Stimulated activated CD8-positive, alpha-beta memory T cell treated with anti-CD3 and anti-CD28 coated beads, Interleukin-7, amount 100 ng/mL, for 4 hours (primary cell): ENCODE measurements at places on chromosomes 6 and 20.

- no peak for DNase-seq
Observed at GRCh38 chr6:4808396-4808795, 32.2 kb downstream of the CDYL start.

DNA sequence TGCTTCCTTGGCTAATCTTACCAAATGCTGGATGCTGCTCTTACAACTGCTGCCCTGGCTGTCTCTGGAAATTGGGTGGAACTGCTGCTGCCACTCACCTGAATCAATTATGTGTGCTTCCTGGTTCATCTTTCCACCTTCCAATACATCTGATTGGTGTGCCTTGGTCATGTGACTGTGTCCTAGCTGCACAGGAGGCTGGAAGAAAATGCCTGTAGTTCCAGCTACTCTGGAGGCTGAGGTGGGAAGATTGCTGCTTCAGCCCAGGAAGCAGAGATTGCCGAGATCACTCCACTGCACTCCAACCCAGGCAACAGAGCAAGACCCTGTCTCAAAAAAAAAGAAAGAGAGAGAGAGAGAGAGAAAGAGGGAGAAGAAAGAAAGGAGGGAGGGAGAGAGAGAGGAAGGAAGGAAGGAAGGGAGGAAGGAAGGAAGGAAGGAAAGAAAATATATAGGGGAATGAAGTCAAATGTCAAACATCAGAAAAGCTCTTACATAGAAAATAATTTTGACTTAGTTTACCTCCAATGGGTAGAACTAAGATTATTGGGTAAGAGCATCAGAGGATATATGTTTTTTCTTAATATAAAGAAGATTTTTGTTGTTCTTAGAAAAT is 14.1 kb upstream of the PPARD start:
- DNase-seq = no peak

DNA sequence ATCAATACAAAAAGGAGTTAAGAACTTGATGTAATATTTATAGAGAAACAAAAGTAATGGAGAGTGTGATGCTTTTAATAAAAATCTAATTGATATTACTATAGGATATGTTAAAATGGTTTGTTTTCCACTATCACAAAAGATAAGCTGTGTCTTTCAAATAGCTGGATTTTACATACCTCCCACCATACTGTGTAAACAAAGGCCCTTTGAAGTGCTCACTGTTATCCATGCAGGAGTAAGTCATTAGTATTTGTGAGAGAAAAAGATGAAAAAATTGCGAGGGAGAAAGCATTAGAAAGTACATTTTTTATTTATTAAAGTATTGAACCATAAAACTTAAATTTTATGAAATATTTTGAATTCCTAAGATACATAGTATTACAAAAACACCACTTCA is 733.0 kb downstream of the GRIK2 start:
- DNase-seq = no peak

DNA sequence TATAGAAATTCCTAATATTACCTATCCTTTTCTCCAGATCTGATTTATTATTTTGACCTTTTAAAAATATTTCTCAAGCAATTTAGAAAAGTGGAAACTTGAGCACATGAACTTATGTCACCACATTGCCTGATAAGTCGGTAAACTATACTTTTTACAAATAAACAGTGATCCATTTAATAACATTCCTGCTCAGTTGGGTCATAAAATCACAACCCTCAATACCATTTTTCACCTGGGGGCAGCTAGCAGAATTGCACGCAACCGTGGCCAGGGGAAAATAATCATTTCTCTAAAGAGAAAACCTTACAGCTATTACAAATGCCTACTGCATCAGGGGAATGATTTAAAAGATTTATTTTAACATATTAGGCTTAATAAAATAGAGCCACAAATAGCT is 614.5 kb downstream of the PHF3 start:
- DNase-seq = no peak

DNA sequence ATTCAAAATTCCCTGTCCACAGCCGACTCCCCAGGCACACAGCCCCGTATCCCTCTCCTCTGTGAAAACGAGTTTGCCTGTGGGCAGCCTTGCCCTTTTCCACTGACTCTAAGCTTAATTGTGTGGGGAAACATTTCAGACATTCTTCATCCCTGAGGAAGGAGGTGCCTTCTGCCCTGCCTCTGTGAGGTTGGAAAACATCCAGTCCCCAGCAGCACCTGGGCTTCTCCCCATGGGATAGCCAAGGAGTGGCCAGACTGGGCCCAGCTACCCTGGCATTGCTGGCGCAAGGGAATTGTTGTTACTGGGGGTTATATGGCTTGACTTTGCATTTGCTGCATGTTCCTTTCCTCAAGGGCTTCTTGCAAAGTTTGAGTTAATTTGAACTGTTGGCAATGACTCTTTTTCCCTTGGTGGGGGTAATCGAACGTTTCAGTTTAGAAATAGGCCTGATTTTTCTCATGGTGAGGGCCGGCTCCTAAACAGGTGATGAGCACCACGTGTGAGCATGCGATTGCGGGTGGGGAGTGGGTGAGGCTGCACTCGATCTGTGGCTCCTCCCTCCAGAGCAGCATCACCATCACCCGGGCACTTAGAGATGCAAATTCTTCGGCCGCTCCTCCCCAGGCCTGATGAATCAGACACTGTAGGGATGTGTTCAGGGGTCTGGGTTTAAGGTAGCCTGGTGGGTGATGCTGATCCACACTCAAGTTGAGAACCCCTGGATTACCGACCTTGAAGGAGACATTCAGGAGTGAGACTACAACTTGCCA is 29.9 kb downstream of the GABRR2 start:
- DNase-seq = no peak

DNA sequence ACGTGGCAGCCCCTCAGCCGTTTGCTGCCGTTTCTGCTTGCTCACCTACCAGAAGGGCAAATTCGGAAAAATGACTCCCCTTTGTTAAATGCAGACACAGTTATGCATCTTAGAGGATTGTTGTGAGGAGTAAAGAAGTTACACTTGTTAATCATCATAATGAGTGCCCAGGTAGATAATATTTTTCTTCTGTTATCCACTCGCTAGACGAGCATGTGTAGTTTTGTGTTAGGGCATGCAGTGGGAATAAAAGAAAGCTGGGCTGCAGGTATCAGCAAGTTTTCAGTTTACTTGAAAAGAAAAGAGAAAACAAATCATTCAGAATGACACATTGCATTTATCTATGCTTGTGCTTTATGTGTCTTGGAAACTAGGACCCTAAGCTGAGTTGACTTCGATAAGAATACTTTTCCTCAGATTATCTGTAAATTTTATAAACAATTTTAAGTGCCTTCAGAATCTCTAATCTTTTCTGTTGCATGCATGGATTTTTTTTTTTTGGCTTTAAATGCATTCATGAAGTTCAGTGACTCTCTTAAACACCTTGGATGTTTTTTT is 365.3 kb downstream of the QKI start:
- DNase-seq = no peak

DNA sequence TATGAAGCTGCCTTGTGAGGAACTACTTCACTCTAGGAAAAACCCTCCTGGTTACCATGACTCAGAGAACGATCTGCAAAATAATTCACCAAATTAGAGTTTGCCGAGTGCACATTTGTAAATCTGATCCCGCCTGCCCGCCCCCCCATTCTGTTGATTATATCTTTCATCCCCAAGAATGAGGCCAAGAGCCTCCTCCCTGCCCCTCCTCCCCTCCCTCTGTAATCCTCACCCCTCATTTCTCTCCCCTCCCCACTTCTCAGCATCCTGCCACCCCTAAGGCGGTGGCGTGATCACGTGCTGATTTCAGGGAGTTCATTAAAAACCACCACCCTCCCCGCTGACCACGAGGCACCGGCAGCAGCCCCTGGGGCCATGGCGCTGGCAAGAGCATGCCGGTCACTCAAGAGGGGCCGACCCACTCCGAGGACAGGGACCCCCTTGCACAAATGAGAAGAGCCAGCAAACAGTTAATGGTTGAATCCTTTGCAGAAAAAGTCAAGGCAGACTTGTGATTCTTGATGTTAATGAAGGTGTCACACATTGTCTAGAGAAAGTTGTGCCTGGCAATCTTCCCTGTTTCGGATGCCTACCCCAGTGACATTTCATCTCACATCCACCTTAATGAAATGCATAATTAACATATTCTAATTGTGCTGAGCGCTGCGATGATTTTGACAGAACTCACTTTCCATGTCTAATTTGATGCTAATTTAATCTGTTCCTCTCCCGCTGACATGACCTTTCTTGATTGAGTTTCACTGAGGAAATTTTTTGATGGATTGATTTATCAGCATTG is 247.9 kb downstream of the ZNF217 start:
- no peak for DNase-seq

DNA sequence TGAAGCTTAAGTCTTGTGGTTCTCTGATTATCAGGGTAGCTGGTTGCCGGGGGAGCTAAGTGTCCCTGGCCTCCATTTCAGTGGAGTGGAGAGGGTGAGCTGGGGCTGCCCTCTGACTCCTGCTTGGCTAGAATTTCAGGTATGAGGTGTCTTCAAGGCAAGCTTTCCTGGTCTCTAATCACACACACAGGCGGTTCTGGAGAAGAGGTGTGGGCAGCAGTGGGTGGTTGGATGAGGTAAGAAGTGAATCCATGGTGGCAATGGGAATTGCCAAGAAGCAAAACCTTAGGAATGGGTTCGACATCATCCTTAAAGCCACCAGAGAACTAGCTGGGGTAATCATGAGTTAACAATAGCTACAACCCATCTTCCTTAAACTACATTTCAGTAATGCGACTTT is 157.6 kb downstream of the CARMIL1 start:
- DNase-seq = no peak

GRCh38 chr6:144559865-144560593 is 274.9 kb downstream of the UTRN start:
- DNase-seq = no peak

- no peak for DNase-seq
Observed at GRCh38 chr6:37589941-37590340, 90.2 kb upstream of the CCDC167 start.

DNA sequence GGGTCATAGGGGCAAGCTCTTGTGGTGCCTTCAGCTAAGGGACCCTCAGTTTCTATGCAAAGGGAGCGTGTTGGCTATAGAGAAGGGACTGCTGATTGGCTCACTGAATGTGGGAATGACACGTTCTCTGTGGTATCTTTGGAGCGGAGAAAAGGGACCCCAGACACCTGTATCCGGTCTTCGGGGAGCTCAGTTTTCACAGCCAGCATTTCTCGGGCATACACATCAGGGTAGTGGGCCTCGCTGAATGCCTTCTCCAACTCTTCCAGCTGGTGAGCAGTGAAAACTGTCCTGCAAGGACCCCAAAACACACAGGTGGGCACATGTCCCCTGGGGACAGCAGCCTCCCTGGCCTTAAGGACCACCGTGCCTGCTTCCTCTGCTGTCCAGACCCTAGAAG is 3.3 kb downstream of the VSX1 start:
- no peak for DNase-seq

DNA sequence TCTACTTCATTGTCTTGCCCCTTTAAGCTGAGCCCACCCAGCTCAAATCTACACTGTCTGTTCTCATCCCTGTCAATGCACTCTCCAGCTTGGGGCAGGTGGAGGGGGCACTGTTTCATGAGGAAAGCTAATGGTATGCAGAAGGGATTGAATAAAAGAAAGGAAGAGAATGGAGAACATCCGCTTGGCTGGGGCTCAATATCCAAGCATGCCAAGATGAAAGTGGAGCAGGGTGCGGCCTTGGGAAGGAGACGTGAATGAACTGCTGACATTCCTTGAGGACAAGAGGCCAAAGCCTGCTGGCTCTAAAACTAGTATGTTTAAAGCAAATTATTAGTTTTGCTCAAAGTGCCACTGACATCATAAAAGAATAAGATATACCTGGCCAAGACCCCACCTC is 24.2 kb downstream of the AKAP12 start:
- no peak for DNase-seq

- DNase-seq = no peak
Observed at GRCh38 chr6:131640100-131640499, 3.0 kb downstream of the ENPP3 start.

- DNase-seq = no peak
Observed at GRCh38 chr6:144248476-144249301, 36.4 kb upstream of the UTRN start.

- no peak for DNase-seq
Observed at GRCh38 chr6:68728159-68728979, 93.3 kb downstream of the ADGRB3 start.

DNA sequence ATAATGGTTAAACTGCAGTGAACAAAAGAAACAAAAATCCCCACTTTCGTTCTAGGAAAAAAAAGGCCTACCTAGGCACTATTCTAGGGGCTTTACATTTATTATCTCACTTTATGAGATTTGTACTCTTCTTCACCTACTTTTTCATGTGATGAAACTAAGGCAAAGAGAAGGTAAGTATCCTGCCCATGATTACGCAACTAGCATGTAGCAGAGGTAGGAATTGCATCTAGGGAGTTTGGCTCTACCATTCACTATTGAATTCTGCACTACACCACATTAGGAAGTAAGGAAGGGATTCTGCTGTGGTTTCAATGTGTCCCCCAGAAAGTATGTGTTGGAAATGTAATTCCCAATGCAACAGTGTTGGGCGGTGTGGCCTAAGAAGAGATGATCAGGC is 11.4 kb upstream of the C6orf141 start:
- no peak for DNase-seq

- DNase-seq = no peak
Observed at GRCh38 chr6:24219670-24220069, 93.7 kb downstream of the NRSN1 start.

DNA sequence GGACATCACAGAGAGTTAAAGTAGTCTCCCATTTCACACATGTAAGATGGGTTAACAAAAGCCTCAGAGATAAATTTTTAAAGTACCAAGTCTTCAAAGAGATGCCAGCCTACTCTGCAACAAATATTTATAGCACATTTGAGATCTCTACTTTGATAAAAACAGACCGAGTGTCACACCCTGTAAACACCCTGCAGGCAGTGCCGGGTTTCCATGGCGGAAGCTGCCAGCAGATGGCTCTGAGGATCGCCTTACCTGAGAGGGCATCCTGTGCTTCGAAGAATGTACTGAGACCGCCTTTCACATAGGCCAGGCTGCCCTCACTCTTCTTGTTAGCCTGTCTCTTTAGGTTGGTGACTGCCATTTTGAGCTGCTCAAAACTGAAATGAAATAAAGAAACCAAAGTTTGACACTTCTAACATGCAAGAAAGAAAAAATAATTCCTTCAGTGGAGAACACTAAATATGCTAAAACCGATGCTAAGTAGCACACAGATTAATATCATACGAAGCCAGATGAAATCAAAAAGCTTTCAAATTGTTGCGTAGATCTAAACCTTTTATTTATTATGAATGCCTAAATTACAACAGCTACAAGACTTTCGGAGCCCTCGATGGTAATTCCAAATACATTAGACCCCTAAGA is 39.3 kb downstream of the HUS1B start:
- DNase-seq = no peak

- DNase-seq = no peak
Observed at GRCh38 chr6:151209071-151209831, 30.5 kb upstream of the AKAP12 start.
